ENCODE measurements at places on chromosomes 3 and 15.

DNA sequence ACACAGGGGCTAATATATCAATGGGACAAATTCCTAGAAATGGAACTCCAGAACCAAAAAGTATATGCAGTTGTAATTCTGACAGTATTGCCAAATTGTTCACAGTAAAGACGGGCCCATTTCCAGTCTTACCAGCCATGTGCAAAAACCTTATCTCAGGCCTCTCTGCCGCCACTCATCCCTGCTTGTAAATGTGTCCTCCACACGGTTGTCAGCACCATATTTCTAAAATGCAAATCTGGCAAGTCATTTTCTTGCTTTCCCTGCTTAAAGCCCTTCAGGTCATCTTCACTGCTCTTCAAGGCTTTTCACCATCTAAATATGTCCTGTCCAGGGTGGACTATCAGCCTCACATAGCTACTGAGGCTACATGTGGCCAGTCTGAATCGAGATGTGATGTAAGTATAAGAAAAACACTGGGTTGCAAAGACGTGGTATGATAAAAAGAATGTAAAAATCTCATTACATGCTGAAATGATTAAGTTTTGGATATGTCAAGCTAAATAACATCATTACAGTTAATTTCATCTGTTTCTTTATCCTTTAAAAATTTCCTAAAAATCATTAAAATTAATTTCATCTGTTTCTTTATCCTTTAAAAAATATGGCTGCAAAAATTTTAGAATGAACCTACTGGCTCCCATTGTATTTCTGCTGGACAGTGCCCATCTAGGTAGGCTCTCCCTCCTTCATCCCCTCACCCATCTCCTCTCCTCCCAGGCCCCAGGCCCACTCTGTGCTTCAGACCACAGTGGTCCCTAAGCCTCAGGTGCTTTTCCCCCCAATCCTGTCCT, 980 bp downstream of the PARP9 start:
- DNase-seq, result no peak

GRCh38 chr3:119745942-119746341, 36.0 kb upstream of the NR1I2 start:
- no peak for DNase-seq

DNA sequence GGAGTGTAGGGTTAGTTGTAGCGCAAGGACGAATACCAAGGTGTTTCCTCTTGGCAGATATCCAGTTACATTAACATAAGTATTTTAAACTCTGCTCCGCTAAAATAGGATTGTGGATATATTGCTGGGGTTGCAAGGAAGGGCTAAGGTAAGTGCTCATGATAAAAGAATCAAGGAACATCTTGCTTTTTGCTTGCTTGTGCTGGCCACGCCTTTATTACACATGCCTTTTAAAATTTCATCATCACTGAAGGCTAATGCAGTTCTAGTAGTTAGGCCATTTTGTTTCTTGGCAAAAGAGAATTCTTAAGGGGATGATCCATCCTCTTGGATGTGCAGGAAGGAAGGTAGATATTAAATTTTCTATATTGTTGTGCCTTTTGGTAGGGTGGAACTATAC, 415.6 kb upstream of the TPM1 start:
- no peak for DNase-seq

GRCh38 chr15:59051873-59052861, 52.8 kb upstream of the CCNB2 start:
- no peak for DNase-seq

DNA sequence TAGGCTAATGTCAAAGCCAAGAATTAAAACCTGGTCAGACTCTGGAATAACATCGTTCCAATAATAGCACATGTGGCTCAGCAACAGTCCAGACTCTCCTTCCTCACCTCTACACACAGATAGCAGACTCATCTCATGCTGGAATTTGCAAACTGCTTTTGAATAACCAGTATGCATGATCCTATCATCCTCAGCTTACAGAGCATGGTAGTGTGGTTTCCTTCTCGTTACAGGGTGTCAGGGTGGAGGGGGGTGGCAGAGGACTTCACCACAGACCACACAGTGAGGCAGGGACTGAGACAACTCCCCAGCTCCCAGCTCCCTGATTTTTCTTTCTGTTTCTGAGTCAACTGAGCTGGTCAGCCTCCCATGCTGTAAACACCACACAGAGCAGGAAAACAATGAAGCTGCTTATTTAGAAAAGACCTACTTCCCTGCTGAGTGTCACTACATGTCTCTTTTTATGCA, 101.6 kb downstream of the RPL22L1 start:
- no peak for DNase-seq

DNA sequence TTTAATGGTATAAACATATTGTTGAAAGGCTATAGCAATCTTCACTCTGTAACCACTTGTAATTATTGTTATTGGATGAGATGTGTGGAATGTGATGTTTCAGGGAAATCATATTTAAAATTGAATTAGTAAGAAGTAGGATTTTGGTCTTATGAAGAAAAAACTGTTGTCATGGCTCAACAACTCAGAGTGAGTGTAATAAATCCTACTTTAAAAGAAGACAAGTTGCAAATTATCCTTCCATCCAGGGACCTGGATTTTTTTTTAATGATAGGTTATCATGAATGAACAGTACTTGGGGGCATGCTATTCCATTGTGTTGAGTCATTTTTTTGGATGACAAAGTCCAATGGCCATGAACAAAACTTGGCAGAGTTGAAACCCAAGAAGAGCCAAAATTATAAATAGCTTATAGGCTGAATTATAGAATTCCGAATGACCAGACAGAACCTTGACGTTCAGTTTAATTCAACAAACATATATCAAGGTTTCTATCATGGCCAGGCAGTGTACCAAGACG, 625.5 kb upstream of the ZNF717 start:
- DNase-seq, result no peak

- no peak for DNase-seq
Observed at GRCh38 chr3:169227911-169228310, 435.6 kb downstream of the MECOM start.

- DNase-seq, result no peak
Observed at GRCh38 chr3:30140356-30141075, 465.9 kb upstream of the TGFBR2 start.

DNA sequence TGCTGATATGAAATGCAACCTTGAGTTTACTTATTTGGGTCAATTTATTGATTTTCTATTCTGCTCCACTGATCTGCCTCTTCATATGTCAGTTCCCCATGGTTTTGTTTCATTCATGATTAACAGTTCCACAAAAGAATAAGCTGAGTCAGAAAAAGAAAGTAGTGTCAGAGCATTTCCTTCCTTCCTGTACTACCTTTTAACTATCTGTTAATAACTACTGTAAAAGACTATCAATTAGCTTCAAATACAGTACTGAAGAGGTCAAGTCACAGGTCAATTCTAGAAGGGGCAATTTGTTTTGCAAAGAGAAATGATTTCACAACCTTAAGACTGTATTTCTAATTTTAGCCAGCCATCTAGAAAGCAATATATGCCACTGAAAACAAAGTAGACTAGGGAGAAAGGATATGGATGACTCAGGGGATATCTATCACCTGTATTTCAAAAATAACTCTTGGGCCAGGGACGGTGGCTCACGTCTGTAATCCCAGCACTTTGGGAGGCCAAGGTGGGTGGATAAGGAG, 129.5 kb downstream of the TFDP2 start:
- no peak for DNase-seq

- no peak for DNase-seq
Observed at GRCh38 chr3:179701176-179701827, 48.5 kb downstream of the USP13 start.

DNA sequence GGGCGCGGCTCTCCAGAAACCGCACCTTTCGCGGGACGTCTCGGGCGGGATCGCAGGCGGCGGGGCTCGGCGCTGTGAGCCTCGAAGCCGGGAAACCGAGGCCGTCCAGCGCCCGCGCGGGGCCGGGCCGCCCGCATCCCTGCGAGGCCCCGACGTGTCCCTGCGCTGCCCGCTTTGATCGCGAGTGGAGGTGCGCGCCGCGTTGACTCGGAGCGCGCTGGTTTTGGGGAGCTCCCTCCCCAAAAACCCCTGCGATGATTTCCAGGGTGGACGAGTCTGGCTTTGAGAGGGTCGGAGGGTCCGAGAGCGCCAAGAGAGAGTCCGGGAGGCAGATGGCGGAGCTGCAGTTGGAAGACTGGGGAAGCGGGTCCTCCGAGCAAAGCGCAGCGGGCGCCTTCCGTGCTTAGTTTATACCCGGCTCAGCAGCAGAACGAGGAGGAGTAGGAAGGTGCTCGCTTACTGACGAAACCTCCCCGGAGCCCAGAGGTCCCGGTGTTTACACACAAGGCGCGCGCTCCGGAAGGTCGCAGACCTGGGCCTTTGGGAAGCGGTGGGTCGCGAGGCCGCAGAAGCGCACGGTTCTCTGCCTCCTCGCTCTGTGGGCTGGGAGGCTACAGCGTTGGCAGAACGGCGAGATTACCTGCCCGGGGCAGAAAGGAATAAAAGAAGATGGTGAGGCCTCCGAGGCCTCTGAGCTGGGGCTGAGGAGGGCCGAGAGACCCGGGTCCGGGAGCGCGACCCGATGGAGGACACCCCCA, 687 bp downstream of the ALDH1A3 start:
- no peak for DNase-seq

GRCh38 chr15:78762985-78763795, 48.1 kb downstream of the ADAMTS7 start:
- DNase-seq, result no peak

- no peak for DNase-seq
Observed at GRCh38 chr15:59764775-59765174, 75.7 kb upstream of the BNIP2 start.

GRCh38 chr3:123733341-123733740, 148.5 kb upstream of the HACD2 start:
- DNase-seq, result no peak

- no peak for DNase-seq
Observed at GRCh38 chr3:99485286-99485685, 153.1 kb upstream of the COL8A1 start.

DNA sequence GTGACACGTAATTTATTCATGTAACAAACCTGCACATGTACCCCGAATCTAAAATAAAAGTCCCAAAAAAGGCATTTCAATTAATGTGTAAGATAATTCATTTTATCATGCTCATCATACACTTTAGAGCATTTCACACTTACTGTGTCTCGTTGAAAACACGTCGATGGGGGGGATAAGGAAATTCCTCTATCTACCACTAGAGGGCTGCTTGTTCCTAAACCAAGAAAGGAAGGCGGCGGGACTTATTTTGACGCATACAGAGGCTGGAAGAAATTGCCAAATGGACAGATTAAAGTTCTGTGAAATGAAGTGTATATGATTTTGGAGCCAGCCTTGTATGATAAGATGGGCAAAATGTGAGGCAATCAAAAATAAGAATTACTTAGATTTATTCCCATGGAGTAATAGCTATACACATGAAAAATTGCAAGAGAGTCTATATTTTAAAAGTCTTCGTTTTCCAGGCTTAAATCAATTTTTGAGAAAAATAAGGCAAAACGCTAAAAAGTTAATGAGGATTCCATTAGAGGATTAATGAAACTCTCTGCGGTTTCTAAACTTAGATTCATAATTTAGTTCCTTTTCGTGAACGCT, 346.8 kb downstream of the CNTN3 start:
- peak; percentile 3 for DNase-seq

Measured in glomerular endothelial cell (primary cell).